ENCODE measurements at places on chromosomes 1 and 21. TPM values are rescaled to one million over a fixed set of nuclear protein-coding genes. Genes with fewer than 3 reads are reported as not detected.

GNAT2 gene
- 0.44 TPM for total RNA-seq

RIPPLY3 gene
- total RNA-seq, result 1.2 TPM

ANKRD34A gene
- 1.4 TPM for total RNA-seq

AGL gene
- total RNA-seq, result 12.0 TPM

CNR2 gene
- not detected for total RNA-seq

FAM72D gene
- total RNA-seq, result 12.8 TPM

DNA sequence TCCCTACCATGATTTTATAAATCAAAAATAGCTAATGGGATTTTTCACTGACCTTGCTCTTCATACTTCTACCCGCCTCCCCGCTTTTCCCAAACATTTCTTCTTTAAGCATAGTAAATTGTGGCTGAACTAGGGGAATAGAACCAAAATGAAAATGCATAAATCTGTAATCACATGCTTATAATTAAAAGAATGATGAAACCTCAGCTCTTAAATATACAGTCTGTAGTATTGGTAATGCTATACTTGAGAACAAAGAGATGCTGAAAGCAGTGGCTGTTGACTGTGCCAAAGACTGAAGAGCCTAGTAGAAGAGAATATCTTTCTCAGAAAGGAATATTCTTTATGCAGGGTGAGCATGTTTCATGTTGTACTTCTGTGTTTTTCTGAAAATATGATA is 249.1 kb downstream of the GREM2 start:
- no peak for DNase-seq

DNA sequence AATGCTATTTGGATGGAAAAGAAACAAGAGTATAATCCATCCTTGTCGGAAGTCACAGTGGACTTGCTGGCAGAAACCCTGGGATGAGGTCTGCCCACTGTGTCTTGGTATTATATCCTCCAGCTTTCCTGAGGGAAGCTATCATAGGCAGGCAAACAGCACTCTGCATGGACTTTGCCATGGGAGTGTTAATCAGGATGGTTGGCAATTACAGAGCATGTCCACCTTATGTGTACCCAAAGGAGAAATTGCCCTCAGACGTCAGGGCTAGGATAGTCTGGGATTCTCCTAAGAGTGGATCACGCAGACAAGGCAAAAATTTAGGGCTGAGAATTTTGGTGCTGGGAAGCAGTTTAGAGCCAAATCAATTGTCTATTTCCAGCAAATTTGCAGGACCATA is 184.9 kb upstream of the ESRRG start:
- no peak for DNase-seq

- DNase-seq, result no peak
These were observed 61.4 kb upstream of the TNFSF18 start for GRCh38 chr1:173112129-173112528.

GRCh38 chr21:32726839-32727686 is 750 bp downstream of the SYNJ1 start:
- DNase-seq, result no peak

- no peak for DNase-seq
These were observed 113.2 kb downstream of the AK5 start for GRCh38 chr1:77395051-77395450.

DNA sequence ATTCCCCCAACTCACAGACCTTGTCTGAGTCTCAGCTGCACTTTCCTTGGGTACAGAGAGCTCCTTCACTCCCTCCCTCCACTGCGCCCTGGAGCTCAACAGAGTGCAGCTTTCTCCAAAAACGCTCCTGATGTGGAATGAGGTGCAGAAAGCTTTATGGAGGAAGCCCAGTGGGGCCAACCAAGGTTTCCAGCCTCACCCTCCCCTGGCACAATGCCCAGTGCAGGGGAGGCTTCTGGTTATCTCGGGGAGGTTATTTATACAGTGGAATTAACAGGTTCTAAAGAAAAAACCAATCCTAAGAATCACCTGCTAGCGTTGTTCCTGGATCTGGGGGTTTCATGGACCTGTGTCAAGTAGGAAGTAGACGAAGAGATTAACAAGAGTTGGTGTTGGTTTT is at the start of gene ITLN1:
TSS of gene ITLN1 (minus strand) at position 139 of the 400 bp plus-strand sequence. CDS start 303 bp downstream, outside the sequence.
- no peak for DNase-seq

DNA sequence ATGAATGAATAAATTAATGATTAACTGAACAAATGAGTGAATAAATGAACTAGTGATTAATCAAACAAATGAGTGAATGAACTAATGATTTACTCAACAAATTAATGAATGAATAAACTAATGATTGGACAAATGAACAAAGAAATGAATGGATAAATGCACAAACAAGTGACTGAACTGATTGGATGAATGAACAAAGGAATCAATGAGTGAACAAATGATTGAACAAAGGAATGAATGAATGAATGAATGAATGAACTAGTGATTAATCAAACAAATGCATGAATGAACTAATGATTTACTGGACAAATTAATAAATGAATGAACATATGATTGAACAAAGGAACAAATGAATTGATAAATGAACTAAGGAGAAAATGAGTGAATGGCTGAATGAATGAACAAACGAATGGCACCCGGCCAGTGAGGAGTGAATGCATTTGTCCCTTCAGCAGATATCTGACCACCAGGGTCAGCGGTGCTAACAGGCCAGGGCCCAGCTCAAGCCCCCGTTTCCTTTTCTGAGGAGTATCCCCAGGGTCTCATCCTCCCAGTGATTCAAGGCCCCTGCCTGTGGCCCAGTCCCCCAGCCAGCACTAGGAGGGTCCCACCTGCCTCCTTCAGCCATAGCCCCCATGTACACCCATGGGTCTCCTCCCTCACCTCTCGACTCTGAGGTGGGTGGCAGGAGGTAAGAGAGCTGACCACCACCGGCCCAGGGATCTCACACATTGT is 49.9 kb downstream of the WNT9A start:
- no peak for DNase-seq

- DNase-seq, result no peak
These were observed 24.9 kb downstream of the KCNN3 start for GRCh38 chr1:154845174-154845573.

- no peak for DNase-seq
These were observed 76.5 kb downstream of the VWA5B1 start for GRCh38 chr1:20367116-20367585.

DNA sequence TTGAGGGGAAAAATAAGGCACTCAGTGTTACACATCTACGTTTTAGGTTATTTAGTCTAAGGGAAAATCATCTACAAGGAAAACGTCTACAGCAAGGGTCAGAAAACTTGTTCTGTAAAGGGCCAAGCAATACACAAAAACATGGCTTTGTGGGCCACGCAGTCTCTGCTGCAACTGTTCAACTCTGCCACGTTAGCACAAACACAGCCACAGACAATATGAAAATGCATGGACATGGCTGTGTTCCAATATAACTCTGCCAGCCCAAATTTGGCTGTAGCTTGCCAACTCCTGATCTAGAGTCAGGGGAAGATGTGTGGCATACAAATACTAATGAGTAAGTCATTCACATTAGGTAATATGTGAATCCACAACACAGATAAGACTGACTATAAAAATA is 40.7 kb downstream of the COA6 start:
- DNase-seq, result no peak

DNA sequence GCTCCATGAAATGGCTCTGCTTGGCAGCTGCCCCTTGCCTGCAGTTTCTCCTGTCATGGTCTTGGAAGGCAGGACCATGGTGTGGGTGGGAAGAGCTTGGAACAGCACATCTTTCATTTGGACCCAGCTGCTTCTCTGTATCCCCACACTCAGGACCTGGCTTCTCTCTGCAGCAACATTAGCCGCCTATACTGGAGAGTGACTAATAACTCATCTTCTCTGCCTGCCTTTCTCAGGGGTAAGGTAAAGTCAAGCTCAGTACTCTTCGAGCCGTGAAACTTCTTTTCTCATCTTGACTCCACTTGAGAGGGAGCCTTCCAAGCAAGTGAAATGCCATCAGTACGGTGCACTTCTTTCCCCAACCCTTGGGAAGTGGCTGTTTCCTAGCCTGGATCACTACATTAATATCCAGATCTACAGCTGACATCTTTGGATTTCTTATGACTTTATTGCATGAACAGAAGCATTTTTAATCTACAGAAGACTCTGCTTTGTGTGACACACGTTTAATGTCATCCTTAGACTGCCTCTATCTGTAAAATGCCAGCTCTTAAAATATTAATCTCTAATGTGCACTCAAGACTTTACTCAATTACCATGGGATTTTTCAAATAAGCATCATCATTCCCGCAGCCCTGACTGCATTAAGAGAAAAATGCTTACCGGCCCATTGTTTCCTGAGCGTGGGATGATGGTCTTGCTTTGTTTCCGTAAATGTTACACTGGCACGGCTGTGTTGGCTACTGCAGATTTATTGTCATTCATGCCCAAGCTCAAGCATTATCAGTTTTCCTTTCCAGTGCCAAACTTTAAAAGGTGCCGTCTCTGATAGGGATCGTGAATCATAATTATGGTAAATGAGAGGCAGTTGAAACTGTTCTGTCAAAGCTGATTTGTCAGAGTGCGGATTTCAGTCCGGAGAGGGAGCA is 242.9 kb downstream of the HHAT start:
- DNase-seq, result no peak

- no peak for DNase-seq
These were observed 26.0 kb downstream of the PTBP2 start for GRCh38 chr1:96747565-96747964.

DNA sequence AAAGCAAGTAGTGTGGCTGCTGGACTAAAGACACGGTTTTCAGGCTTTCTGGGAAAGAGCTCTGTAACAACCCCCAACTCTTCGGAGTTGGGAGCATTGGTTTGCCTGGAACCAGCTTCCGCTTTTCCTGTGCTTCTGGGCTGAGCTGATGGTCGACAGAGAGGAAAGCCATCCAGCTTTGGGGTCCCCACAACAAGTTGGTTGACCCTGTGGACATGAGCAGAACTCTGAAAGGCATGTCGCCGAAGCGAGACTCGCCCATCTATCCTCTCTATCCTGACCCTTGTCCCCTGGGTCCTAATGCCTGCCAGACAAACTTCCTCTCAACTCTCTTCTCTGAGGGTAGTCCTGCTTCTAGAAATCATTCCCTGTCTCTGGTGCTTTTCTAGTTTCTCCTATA is 31.9 kb upstream of the FCGR2A start:
- DNase-seq, result no peak

DNA sequence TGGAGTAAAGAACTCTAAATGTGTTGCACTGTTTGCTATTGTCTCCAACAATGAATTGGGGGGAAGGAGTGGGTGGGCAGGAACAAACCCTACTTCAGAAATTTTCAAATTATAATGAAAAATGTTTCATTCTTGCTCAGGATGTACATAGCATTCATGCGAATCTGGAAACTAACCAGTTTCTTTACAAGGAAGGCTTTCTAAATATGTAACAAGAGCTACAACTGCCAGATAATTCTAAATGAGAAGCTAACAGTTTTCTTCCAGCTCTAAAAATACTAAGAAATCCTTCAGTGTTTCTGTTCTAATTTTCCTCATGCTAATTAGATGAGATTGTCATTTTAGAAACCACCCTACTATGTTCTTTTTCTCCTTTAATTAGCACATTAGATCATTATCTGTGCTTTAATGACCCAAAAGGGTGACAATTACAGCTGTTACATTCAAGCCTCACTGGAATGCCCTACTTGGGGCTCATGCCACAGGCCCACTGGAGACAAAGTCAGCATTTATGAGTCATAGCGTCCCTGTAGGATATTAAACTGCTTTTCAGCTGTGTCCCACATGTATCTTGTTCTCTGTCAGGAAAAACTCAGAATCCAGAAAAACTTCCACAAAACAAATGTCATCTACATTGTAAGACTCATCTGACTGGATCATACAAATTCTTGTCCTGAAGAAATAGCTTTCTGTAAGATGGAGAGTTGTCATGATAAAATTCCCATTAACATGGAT is 804.6 kb upstream of the CXADR start:
- no peak for DNase-seq

- DNase-seq, result no peak
These were observed 78.3 kb downstream of the NDUFS5 start for GRCh38 chr1:39104158-39105060.

DNA sequence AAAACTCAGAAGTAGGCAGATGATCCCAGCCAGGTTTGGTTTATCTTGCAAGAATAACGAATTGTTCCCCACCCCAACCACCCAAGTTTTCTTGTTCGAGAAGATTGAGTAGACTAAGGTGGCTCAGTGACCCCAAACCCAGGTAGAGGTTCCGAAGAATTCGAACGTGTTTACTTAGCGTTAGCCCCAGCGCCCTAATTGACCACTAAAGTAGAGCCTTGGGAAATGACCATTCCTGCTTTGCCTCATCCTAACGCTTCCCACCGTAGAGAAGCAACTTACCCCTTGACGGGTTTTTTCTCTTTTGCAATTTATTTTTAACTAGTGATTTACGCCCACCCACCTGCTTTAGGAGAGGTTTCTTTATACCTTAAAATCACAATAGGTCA is 870 bp downstream of the FBXO28 start:
- DNase-seq, result no peak

GRCh38 chr1:230696722-230697437 is 17.0 kb downstream of the AGT start:
- no peak for DNase-seq

DNA sequence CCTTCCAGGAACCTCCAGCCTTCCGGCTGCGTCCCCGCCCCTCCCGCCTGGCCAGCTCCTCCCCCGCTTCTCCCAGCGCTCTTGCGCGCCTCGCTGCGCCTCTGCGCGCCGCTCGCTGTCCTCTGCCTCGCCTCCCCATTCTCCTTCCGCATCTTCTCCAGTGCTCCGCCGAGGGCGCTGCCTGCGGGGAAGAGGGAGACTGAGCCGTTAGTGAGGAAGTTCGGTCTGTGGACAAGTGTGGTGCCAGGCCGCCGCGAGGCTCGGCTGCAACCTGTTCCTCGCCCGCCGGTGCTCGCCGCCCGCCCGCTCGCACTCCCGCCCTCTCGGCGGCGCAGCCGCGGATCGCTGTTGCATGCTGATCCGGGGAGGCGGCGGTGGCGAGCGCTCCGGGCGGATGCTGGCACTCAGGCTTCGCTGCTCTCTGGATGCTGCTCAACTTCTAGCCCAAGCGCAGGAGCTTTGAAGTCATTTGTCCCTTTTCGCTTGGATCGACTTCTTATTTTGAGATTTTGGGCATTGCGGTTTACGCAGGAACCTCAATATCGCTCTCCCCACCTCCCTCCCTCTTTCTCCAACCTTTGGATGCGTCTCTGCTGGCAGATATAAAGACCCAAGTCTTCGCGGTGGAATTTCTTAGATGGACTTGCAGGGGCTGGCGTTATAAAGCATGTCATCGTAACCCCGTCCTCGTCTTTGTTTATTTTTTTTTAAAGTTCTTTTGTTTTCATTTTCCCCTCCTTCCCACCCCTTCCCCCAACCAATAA is 614 bp upstream of the CACNA1E start:
- no peak for DNase-seq
